ENCODE measurements at places on chromosomes 5 and 9. TPM values are rescaled to one million over a fixed set of nuclear protein-coding genes. Genes with fewer than 3 reads are reported as not detected.

- DNase-seq: no peak
Observed at GRCh38 chr9:101381833-101382342, 2.9 kb downstream of the BAAT start.

DNA sequence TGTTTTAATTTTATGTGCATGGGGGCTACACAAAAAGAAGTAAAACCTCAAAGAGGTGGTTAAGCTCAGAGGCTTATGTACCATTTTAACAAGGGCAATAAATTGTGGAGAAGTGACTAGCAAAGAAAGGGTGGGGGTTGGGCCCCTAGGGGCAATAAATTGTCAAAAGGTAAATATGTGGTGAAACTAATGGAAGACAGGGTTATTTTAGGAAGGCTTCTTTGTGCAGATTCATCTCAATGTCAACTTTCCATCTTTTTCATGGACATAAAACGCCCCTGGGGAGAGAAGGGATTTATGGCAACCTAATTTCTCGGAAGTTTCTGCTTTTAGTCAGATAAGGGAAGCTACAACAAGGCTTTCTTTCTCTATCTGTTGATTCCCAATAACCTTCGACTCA is 42.5 kb upstream of the GOLM1 start:
- DNase-seq: no peak

The PCDHB3 gene
- total RNA-seq: 4.5 TPM

The PCSK5 gene
- total RNA-seq: 18.8 TPM

DNA sequence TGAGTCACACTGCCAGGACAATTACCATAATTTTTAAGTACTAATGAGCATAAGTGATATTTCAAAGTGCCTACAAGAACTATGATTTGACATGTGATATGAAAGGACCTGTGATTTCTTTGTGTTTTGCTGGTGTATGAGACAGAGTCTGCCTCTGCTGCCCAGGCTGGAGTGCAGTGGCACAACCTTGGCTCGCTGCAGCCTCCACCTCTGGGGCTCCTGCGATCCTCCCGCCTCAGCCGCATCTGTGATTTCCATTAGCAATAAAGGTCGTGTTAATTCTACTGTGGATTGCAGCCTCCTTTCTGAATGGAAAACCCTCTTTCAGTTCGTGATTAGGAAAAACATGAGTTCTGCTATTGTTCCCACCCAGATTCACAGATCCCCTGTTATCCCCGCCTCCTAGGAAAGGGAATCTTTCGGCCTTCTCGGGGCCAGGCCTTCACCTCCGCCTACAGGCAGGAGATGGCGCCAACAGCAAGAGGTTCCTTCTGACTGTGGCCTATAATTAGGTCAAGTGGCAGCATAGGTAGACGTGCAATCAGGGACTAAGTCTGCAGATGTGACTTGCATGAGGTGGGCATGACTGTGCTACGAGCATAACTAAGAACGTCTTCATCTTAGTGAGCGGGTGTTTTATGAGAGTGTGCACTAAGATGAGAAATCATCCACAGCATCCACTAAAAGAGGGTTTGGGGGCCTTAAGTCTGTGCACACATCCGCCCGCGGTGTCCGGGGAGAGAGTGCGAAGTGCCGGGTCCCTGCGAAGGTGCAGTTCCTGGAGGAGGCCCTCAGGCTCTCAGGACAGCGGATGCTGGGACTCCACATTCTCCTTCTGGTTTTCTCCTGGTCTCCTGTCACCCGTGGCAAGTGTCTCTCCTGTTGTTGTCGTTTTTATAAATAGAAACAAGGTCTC is 23.1 kb downstream of the TRIM7 start:
- DNase-seq: peak; percentile 79

DNA sequence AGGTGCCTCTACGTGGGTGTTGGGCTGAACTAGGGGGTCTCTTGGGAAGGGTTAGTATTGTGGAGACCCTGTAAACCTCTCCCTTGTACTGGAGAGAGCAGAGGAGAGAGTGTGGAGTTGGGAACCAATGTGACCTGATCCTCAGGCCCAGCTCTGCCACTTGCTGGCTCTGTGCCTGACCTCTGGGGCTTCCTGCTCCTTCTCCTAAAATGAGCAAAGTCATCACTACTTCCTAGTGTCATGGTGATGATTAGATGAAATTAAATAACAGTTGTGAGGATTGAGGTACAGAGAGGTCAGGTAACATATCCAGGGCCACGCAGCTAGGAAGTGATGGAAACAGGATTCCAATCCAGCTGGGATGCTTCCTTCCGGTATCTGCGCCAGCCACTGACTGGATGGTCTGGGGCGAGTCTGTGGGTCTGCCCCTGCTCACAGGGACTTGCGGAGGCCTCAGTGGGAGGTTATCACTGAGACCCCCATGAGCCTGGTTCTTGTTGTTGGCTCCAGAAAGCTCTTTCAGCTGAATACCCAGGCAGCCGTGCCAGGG is 9.2 kb downstream of the GALNT10 start:
- no peak for DNase-seq

The HK3 gene
- 21.1 TPM for total RNA-seq

- no peak for DNase-seq
Observed at GRCh38 chr5:65171645-65172044, 310.1 kb downstream of the ADAMTS6 start.

The ADAMTS16 gene
- total RNA-seq: 2.7 TPM

DNA sequence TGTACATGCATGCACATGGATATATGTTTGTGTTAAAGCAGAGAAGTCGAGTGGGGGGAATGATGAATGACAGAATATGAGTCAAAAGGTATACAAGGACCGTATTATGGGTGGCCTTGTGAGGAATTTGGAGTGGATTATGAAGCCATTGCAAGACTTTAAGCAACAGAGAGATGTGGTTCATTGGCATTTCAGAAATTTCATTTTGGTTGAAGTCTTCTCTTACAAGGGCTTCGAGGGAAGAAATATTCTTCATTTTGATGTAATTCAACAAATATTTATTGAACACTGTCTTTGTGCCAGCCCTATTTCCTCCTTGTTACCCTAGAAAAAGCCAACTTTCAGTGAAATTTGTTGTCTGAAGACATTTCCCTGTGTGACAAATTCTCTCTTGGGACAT is 83.9 kb upstream of the SLCO6A1 start:
- no peak for DNase-seq

- no peak for DNase-seq
Observed at GRCh38 chr5:104913841-104914281, 1351.3 kb upstream of the NUDT12 start.

The CDH6 gene
- total RNA-seq: 24.5 TPM

- DNase-seq: no peak
Observed at GRCh38 chr5:111942661-111943401, 185.8 kb upstream of the NREP start.

The DMRT3 gene
- 0.40 TPM for total RNA-seq

The PRR7 gene
- 8.2 TPM for total RNA-seq

The SLC2A8 gene
- total RNA-seq: 22.5 TPM

Measured in sciatic nerve (tissue), 2 donors.